ENCODE measurements at places on chromosomes 2 and 18. TPM values are rescaled to one million over a fixed set of nuclear protein-coding genes. Genes with fewer than 3 reads are reported as not detected.

DNA sequence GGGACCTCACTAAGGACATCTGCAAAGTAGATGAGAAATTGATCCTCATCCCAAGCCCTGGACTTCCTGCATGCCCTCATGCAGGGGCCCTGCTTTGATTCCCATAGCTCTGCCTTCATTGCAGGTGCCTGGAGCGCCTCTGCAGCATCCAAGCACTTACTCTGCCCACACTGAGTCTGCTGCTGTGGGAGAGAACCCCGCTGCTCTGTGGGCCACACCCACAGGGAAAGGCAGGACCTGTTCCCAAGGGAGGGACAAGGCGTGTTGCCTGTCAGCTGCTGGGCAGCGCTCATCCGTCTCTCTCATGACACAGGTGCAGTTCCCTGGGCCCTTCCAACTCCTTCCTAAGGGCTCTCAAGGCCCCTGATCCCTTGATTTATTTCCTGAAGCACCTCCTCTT lies 266.8 kb upstream of the SMIM21 start:
- DNase-seq = no peak

GRCh38 chr2:66724241-66724640 lies 289.3 kb downstream of the MEIS1 start:
- DNase-seq = no peak

The LRRC30 gene
- not detected for total RNA-seq

- DNase-seq = no peak
Observed at GRCh38 chr2:211157211-211157610, 600.8 kb downstream of the CPS1 start.

The REEP1 gene
- total RNA-seq = 15.7 TPM

The ASXL3 gene
- total RNA-seq = 4.7 TPM

All from left cardiac atrium (tissue), 4 donors.